Cardiac septum (tissue), 1 donor: ENCODE measurements at places on chromosomes 7 and 10. TPM values are rescaled to one million over a fixed set of nuclear protein-coding genes. Genes with fewer than 3 reads are reported as not detected.

Gene OLAH
- total RNA-seq: not detected

Gene NOLC1
- 26.2 TPM for total RNA-seq

Gene ANK3
- 173 TPM for total RNA-seq

Gene VWC2
- 8.2 TPM for total RNA-seq

Gene GIMAP6
- 16.6 TPM for total RNA-seq

GRCh38 chr10:3054183-3054850 lies 13.0 kb upstream of the PFKP start:
- no peak for DNase-seq

DNA sequence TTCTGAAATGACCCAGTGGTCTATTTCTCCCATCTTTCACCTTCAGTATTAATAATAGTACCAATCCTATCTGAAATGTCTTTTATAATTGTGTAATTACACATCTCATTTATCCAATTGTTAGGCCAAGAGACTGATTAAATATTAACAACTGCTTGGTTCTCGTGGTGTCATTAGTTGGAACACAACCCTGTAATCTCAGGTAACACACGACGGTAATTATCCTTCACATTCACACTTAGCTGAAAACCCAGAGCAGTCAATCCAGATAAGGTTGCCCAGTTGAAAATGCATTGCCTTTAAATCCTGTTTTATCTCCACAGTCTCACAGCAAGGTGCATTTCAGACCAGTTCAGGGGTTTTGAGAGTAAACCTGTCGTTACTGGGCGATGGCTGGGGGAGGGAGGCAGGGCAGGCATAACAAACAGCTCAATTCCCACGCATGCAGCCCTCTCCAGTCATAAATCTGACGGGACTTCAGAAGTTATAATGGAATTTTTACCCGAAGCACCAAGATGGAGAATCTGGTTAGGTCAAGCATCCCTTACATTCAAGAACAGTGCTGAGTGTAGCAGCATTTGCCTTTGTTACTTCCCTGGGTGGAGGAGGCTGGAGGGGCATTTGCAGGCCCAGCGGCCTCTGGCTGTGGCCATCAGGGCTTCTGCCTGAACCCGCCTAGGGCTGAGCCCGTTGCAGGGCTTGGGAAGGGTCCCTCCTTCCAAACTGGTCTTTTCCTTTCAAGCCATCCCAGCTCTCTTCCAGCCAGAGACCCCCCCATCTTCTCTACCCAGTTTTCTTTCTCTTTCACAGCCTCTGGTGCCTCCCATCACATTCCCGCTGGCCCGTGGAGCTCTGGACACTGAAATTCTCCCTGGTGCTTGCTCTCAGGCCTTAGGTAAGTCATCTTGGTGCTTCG lies 201.0 kb upstream of the LYZL2 start:
- no peak for DNase-seq

DNA sequence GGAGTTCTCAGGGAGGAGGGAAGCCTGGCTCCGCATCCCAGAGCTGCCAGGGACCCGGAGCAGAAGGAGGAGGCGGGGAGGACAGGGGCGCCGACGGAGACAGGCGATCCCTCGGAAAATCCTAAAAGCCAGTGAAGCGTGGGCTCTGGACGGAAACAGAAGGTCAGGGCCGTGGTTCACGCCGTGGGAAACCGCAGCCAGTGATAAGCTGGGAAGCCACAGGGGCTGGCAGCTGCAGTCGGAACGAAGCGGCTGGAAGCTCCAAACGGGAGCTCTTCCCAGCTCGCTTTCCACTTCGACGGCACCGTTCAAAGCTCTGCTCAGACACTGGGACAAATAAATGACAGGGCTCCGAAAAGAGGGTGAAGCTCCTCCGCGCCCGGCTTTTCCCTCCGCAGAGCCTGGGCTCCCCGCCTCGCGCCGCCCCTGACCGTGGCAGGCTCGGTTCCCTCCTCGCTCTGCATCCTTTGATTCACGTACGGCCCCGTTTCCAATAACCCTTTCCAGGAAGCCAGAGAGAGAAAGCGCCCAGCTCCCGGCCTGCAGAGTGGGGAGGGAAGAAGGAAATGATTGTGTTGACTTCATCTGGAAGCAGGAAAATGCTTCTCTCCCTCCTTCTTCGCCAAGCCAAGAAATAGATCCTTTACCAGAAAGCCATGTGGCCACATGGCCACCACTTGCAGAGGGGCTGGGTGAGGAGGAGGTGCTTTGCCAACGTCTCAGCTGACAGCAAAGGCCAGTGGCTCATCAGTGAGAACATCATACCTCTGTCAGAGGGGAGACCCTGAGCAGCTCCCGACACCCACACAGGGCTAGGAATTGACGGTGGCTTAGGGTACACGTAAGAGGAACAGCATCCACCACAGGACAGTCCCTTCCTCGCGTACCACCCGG lies 57.4 kb downstream of the ADRB1 start:
- DNase-seq: no peak

DNA sequence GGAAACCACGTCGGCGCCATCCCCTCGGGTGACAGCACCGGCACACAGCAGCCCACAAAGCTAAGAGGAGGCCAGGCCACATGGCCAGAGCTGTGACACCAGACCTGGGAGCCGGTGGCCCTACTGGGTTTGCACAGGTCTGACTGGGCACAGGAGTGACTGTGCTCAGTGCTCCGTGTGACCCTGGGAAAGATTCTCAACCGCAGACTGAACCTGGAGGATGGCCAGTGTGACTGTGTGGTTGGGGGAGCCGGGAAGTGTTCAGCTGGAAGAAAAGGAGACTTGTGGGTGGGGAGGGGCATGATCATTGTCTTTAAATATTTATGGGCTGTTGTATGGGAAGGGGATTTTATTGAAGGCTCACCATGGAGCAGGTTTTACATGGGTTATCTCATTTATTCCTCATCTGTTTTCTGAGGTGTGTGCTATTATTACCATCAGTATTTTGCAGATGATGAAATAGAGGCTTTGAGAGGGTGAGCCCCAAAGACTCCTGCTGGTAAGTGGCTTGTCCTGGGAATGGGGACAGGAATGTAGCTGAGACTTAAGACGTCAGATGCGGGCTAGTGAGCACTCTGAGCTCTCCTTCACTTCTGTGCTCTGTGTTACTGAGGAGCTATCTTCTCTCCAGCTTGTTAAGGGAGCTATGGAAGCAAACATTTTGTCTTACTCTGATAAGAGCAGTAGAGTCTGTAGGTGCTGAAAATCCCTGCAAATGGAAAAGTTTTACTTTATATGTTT lies 127.5 kb downstream of the TMEM178B start:
- no peak for DNase-seq

GRCh38 chr10:82850191-82850590 lies 975.2 kb downstream of the NRG3 start:
- DNase-seq: no peak

DNA sequence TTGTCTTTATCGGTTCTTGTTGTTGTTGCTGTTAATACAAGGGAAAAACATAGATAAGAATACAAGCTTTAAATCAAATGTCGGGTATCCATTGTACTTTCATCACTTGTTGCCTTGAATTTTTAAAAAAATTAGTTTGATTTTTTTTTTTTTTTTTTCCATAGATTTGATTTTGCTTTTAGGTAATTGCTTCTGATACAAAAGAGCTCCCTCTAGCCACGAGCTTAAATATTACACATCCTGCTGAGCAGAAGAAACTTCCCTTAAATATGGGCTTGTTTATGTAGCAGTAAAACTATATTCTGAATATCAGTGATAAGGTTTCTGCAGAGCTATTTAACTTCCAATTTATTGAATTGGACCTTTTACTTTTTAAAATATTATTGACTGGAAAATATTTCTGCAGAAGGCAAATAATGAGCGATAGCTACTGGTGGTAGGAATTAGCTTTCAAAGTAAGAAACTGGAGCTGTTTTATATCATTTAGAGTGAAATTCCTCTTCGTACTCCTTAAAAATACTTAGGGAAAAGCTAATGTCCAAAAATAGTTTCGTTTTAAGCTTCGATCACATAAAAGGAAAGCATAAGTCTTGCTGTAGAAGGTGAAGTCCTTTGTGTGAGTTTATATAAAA lies 216.9 kb downstream of the POLR1F start:
- DNase-seq: no peak
